ENCODE measurements at places on chromosomes 16 and 17.

DNA sequence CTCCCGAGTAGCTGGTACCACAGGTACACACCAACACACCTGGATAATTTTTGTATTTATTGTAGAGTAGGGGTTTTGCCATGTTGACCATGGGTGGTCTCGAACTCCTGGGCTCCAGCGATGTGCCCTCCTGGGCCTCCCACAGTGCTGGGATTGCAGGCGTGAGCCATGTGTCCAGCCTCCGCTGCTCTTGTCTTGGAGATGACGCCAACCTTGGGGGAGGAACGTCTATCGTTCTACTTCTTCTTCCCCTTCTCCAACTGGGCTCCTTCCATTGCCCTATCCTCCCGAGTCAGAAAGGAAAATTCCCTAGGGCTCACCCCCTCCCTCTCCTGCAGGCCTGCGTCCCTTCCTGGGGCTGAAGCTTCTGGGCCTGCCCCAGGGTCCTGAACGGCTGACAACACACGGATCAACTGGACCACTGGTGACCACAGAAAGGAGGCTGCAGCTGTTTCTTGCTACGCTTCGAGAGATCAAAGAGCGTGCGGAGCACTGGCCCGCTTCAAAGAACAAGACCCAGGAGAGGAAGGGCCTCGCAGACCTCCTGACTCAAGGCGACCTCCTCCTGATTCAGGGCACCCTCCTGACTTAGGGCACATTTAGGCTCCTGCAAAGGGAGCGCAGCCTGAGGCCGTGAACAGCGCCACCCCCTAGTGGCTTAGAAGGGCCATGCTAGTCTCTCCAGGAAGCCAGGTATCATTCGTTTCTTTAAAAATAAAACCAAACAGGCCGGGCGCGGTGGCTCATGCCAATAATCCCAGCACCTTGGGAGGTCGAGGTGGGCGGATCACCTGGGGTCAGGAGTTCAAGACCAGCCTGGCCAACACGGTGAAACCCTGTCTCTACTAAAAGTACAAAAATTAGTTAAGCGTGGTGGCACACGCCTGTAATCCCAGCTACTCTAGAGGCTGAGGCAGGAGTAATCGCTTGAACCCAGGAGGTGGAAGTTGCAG is 48.5 kb upstream of the HELZ start:
- DNase-seq = peak; percentile 61

- DNase-seq = no peak
Measured at GRCh38 chr16:27719106-27719445, 169.1 kb downstream of the KATNIP start.

DNA sequence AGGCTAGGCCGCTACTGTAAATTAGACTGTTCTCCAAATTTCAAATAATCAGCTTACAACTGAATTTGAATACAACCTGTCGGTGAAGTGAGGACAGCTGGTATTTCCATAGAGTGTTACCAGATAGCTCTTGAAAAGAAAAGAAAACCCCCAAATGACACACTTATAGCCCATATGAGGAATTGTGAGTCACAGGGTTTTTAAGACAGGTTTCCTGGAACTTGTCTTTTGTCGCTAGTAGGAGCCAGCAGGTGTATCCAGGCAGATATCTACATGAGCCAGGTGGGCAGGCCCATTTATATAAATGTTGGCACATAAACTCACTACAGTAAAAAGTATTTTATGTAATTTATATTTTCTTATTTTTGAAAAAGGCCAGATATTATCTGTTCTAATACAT is 24.0 kb downstream of the TNRC6A start:
- no peak for DNase-seq

- no peak for DNase-seq
Measured at GRCh38 chr16:7513429-7513828, 180.8 kb downstream of the RBFOX1 start.

GRCh38 chr17:68377771-68378267 is 79.5 kb downstream of the WIPI1 start:
- no peak for DNase-seq

GRCh38 chr17:16391451-16391850 is 10.6 kb downstream of the UBB start:
- no peak for DNase-seq

- peak; percentile 67 for DNase-seq
Measured at GRCh38 chr17:75034236-75034908, 12.4 kb downstream of the ATP5PD start.

GRCh38 chr16:78929841-78930240 is 670.7 kb downstream of the MAF start:
- no peak for DNase-seq

GRCh38 chr17:22703786-22704441 is 1011.6 kb downstream of the KCNJ18 start:
- DNase-seq = no peak

Measured in central memory CD4-positive, alpha-beta T cell (primary cell).